ENCODE measurements at places on chromosomes 6 and 20.

DNA sequence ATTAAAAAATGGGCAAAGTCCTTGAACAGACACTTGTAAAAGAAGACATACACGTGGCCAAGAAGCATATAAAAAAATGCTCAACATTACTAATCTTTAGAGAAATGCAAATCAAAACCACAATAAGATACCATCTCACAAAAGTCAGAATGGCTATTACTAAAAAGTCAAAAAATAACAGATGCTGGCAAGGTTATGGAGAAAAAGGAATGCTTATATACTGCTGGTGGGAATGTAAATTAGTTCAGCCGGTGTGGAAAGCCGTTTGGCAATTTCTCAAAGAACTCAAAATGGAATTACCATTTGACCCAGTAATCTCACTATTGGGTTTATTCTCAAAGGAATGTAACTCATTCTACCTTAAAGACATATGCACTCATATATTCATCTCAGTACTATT is 166.6 kb downstream of the KHDC1L start:
- no peak for DNase-seq

DNA sequence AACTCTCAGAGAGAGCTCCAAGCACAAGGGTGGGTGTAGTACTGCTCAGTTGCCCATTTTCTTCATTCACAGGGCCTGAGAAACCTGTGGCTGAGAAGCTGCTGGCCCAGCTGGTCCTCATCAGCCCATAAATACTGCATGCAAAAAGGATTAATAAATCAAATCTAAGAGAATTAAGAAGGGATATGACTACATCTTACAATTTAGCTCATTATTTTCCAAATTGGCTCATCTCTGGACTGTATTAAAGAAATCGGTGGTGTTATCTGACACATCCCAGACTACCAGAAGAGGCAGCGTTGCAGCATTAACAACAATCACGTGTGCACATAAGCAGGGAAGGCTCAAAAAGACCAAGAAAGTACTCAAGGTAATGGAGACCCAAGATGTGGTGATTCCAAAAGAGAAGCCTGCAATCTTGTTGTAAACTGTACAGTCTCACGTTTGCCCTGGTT is 90.7 kb downstream of the CD24 start:
- no peak for DNase-seq

- DNase-seq = no peak
These were observed 25.4 kb upstream of the ASIP start for GRCh38 chr20:34215711-34216381.

DNA sequence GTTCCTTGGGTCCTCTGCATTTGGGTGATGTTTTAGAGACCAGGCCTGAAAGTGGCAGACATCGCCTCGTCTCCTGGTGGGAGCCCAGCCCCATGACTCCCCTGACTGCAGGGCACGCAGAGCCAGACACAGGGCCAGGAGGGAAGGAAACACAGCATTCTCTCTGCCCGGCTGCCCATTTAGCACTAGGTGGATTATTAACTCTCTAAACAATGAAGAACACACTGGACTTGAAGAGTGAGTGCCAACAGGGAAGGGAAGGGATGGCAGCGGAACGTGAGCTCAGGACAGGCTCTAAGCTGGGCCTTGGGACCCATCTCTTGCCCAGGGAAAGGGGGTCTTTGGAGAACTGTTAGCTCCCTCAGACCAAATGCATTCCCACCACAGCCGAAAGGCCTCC is 80.4 kb downstream of the TBXT start:
- no peak for DNase-seq

DNA sequence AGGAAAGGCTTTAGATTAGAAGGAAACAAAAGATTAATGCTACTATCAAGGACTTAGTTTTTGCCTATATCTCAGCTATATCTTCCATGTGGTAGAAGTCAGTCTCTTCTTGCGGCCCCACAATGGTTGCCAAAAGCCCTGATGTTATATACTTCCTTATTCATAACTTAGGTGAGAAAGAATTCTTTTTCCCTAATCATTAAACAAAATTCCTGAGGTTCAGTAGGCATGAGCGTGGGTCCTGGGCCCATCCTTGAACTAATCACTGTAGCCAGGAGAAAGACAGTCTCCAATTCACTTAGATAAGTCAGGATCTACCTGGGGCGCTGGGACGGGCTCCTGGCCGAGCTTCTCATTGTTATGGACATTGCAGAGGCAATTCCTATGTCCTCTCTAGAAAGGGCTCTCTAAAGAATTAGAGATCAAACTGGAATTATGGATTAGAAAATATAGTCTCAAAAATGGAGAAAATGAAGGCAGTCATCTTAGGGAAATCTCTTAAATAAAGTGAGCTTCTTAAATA is 134.3 kb downstream of the KIF6 start:
- DNase-seq = no peak
